Fibroblast of the conjunctiva (primary cell): ENCODE measurements at places on chromosomes 1 and 21.
A peak's percentile ranks its signal among the peaks of the same experiment; 100 is the strongest.

DNA sequence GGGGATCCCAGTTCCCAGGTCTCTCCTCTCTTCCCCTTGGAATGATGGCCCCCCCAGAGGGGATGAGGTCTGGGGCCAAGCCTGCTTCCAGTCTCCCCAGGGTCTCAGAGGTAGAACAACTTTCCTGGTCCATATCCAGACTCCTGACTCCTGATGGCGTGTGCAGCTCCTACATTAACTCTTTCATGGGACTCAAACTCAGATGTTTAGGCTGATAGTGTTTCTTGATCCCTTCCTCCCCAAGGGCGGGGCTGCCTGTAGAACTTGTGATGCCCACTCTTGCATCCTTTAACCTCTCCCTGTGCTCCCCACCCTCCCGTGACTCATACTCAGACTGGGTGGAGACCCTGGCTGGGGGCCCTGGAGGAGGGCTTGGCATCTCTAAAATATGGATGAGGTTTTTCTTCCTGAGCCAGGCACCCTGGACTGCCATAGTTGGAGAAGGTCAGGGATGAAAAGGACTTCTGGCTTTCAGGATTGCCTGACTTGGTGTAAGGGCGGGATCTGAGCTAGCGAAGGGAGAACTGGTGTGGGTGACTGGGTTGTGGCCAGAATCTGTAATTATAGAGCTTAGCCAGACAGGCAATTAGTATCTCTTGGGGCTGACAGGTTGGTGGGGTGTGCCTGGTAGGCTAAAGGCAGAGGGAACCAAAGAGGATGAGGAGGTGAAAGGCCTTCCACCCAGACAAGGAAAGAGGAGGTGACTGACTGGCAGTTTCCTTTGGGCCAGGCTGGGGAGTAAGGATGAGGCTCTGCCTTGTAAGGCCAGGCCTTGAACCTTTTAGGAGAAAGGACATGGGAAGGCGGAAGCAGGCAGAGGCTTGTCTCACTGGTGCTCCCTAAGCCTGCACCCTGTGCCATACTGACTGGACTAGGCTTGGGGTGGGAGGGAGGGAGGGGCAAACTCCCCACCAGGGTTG, 1.5 kb downstream of the ATP8B2 start:
- DNase-seq, result peak; percentile 94

DNA sequence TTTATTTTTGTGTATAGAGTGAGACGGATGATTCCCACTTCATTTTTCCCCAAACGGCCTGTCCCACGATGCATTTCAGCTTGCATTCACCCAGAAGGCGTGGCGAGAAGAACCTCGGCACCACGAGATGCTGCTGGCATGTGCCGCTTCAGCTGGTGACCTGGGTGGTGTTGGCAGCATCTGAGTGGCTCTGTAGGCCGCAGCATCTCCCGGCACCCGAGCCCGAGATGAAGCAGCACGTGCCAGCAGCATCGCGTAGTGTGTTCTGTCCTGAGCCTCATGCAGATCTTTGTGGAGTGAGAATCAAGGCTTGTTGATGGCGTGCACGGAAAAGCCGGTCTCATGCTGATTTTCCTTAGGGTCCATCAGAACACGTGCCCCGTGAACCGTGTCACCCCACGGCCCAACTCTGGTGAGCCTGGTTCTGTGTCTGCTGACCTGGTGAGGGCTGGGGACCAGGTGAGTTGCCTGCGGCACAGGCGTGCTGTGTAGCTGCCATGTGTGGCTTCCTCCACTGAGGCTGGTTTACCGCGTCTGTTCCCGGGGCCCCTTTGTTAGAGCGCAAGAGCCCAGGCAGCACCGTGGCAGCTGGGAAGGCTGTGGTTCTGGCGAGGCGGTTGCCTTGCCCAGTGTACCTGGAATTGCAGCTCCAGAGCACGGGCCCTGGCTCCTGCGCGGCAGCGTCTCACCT, 16.7 kb downstream of the SLX9 start:
- DNase-seq, result no peak

DNA sequence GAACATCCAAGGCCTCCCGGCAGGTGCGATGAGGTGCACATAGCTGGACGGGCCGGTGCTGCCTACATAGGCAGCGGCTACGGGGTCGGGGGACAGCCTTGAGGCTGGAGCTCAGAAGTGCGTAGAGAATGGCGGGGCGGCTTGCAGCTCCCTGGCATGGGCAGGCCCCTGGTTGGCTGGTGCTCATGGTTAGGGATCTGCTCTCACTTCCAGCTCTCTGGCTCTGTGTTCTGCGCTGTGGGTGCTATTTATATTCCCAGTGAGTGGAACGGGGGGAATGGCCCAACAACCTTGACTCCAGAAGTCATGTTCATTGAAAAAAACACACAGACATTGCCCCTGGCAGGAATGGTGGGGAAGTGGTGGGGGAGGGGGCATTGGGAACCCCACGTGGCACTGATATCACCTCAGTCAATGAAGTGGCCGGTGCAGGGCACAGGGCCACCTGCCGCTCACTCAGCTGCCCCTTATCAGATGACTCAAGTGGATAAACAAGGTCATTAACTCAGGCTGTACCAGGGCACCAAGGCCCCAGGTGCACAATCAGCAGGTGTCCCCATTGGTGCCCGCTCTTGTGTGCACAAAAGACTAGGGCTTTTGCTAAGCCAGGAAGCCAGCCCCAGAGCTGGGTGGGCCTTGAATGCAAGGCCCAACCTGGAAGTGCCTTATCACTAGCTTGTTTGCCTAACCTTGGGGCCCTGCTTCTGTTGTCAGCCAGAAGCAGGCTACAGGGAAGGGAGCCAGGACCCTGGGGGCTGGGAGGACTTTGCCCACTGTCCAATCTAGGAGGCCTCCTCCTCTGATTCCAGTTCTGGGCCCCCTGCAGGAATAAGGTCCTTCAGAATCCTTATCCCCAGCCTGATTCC, at the start of gene NR0B2:
Gene NR0B2, minus strand, starts transcription at position 222 of the 866 bp plus-strand sequence. Its CDS starts 35 bp downstream, at position 187.
- no peak for DNase-seq

DNA sequence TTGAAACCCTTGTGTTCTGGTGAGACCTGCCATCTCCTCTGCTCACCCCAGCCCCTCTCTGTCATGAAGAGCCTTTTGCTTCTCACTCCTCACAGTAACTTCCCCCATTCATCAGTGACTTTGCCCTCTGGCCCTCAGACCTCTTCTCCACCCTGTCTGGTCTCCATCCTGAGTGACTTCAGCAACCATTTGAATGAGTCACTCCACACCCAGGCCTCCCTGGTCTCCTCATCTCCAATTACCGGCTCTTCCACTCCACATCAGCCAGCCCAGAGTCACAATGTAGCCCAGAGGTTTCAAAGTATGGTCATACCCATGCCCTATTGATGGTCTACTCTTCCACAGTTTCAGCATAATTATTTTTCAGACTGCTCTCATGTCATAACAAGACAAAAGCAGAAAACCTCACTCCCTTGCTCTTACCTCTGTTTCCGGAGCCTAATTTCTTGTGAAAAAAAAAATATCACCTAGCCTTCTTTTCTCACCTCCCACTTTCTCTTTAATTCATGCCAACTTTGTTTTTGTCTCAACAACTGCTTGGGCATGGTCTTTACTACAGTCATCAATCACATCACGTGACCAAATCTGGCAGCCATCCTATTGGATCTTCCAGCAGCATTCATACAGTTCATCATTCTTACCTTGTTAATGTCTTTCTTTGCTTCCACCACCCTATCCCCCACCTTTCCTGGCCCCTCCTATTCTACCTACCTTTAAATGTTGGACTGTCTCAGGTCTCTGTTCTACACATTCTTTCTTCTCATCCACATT, 35.6 kb upstream of the NEK7 start:
- no peak for DNase-seq
